ENCODE measurements at places on chromosomes 5 and 9.

- no peak for DNase-seq
Measured at GRCh38 chr5:27242258-27242626, 203.9 kb upstream of the CDH9 start.

DNA sequence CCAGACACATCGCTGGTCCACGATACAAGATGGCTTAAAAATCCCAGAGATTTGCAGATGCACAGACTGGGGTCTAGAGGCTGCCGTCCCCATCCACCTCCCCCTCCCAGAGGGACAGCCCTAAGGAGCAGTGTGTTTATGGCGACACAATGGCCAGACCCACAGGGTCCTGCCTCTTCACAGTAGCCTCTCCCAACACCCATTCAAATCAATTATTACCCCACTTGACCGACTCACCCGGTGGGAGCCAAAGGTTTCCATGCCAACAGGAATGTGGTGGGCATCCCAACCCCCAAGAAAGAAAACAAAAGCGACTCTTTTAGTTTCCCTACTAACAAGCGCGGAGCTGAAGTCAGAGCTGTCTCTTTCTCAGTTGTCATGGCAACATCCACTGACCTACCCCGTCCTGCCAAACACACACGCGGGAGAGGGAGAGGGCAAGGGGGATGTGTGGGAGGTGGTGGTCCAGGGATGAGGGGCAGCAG is 209.0 kb downstream of the TTLL11 start:
- no peak for DNase-seq

DNA sequence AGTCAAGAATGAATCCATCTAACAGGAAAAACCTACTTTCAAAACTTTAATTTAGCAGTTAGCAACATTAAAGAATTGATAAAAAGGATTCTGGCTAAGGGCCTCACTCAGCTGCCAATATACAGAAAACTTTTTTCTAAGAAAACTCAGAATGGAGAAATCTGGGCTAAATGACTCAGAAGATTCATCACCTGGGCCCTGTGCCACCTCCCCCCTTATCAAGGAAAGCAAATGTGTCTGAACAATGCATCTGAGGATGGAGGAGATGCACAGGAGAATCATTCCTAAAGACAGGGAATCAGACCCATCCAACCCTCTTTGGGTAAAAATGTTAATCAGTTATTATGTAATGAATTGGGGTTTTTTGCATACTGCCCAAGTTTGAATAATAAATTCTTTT is 592.0 kb upstream of the DMAC1 start:
- no peak for DNase-seq

GRCh38 chr5:112757468-112758208 is 20.0 kb downstream of the APC start:
- no peak for DNase-seq

DNA sequence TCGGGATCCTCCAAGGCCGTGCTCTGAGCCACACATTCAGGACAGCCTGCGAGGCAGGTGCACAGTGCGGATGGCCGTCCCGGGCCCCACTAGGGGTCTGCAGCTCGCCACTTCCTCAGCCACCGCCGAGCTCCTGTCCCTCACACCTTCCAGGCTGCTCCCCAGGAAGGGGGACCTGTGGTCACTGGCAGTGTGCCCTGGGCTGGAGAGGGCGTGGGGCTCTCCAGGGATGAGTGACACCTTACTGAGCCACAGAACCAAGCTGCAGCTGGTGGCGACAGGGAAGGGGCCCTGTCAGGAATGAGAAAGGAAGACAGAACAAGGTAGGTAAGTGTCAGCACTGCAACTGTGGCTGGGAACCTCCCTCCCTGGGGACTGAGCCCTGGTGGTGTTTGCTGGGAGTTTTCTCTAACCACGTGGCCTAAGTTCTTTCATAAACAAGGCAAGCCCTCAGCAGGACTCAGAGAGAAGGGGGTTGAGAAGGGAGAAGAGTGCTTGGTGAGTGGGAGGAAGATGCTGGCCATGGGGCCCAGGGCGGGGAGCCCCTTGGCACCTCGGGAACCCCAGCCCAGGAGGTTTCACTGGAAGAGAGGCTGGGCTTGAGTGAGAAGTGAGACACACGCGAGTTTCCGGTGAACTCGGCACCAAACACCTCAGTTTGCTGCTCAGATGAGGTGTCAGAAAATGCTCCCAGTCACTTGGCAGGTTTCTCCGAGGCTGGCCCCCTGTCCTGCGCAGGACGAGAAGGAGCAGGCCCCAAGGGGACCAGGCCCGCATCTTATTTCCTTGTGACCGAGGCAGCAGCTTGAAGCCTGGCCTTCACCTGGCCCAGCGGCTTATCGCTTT is 5.2 kb downstream of the IL13 start:
- no peak for DNase-seq

Measured in activated CD4-positive, alpha-beta T cell treated with anti-CD3 and anti-CD28 coated beads for 1 hour (primary cell).